ENCODE measurements at places on chromosomes 5 and 9.

DNA sequence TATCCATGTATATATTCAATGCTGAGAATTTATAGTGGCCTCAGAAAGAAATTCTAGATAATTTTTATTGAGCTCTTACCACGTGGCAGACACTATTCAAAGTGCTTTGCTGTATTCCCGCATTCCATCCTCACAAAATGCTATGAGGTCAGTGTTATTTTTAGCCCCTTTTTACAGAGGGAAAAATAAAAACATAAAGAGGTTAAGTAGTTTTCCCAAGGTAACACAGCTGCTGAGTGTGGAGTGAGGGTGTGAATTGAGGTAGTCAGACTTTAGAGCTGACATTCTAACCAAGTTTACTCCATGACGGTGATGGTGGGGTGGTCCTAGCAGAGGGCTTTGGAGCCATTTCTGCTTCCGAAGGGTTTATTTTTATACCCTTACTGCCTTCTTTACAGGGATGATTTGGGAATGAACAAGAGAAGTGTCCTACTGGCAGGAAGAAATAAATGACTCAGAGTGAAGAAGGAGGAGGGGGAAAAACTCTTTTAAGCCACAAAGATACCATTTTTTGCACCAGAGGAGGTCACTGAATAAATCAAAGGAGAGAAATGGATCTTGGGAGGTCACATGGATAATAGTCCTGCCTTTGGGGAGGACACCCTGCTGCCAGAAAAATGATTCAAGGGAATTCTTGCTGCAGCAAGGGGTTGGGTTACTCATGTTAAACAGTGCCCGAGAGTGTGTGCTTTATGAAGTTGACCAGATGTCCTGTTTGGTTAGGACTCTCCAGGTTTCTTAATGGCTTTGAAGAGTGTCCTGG, 76.1 kb downstream of the HMHB1 start:
- peak; percentile 78 for DNase-seq

- no peak for DNase-seq
These were observed 116.2 kb upstream of the TBCA start for GRCh38 chr5:77892061-77893010.

- DNase-seq = no peak
These were observed 37.5 kb upstream of the ZFYVE16 start for GRCh38 chr5:80370390-80370789.

GRCh38 chr9:109134167-109134578, 14.4 kb upstream of the TMEM245 start:
- no peak for DNase-seq

- no peak for DNase-seq
These were observed 19.8 kb upstream of the NSD1 start for GRCh38 chr5:177113566-177114424.

DNA sequence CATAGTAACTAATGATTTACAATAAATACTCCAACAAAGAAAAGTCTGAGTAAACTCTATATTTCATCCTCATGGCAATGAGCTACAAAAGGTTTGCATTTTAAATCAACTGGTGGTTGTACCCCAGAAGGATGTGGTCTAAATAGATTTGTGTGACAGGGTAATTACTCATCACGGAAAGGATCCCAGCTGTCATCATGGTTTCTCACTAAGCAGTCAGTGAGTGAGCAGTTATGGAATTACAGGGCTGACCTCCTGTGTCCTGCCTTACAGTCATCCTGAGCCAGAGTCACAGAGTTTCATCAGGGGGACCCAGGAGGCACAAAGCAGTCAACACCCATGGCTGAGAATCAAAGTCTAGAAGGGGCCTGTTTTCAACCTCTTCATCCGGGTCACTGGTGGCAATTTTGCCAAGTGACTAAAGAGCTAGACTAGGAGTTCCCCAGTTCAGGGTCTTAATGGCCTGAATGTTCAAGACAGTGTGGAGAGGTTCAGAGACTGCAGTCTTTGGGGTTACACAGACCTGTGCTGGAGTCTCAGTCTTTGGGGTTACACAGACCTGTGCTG, 210.7 kb upstream of the SLC24A2 start:
- peak; percentile 58 for DNase-seq

GRCh38 chr5:74152136-74152535, 488.4 kb downstream of the ENC1 start:
- no peak for DNase-seq

- no peak for DNase-seq
These were observed 223.7 kb upstream of the MSX2 start for GRCh38 chr5:174500636-174501035.

DNA sequence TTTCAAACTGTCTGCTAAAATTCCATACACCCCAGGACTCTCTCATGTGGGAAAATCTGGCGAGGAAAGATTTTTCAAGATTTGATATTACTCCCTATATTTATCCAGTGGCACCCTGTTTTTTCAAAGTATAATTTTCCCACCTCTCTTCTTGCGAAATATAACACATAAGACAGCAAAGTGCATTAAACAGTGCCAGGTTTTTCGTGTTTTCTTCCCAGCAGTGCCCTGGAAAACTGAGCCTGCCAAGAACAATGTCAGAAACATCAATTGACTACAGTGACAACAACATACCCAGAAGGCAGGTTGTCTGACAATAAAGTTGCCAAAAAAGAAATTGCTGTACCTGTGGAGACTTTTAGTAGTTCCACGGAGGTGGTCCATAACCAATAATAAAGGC, 545.0 kb upstream of the ZNF608 start:
- DNase-seq = no peak

GRCh38 chr9:98888801-98889421, 54.8 kb upstream of the COL15A1 start:
- DNase-seq = no peak

- peak; percentile 65 for DNase-seq
These were observed at the start of the genes MBLAC2 and POLR3G for GRCh38 chr5:90474235-90475107. TSS of gene MBLAC2 (minus strand) at chr5:90474771. CDS start at chr5:90474292, 479 bp downstream. TSS of gene POLR3G (plus strand) at chr5:90474864. CDS start at chr5:90485568, 10,704 bp downstream.

DNA sequence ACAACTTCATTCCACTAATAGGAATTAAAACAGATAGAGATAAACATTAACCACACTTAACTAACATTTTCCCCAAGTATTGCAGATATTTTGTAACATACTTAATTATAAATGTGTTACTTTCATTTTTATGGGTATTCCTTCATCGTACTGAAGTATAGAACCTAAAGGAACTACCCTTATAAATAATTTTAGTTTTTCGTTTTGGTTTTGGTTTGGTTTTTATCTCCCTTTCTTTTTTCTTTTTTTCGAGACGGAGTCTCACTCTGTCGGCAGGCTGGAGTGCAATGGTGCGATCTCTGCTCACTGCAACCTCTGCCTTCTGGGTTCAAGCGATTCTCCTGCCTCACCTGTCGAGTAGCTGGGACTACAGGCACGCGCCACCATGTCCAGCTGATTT, 60.1 kb upstream of the LMNB1 start:
- no peak for DNase-seq

DNA sequence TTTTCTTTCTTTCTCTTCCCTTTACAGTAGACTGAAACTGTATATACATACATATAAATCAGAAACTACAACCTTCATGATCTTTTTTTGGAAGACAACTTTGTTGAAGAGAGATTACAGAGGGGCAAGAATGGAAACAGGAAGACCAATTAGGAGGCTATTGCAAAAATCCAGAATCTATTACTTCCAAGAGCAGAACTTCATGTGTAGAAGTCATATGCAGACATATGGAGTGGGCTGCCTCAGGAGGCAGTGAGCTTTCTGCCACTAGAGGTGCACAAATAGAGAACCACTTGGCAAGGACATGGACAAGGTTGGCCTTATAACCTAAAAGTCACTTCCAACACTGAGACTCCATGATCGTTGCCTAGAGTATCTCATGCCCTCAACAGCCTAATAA, 157.8 kb upstream of the NR4A3 start:
- DNase-seq = no peak

- DNase-seq = no peak
These were observed 28.4 kb upstream of the MVB12B start for GRCh38 chr9:126298063-126298801.

- peak; percentile 35 for DNase-seq
These were observed 74.8 kb downstream of the SLF1 start for GRCh38 chr5:94693043-94693822.

DNA sequence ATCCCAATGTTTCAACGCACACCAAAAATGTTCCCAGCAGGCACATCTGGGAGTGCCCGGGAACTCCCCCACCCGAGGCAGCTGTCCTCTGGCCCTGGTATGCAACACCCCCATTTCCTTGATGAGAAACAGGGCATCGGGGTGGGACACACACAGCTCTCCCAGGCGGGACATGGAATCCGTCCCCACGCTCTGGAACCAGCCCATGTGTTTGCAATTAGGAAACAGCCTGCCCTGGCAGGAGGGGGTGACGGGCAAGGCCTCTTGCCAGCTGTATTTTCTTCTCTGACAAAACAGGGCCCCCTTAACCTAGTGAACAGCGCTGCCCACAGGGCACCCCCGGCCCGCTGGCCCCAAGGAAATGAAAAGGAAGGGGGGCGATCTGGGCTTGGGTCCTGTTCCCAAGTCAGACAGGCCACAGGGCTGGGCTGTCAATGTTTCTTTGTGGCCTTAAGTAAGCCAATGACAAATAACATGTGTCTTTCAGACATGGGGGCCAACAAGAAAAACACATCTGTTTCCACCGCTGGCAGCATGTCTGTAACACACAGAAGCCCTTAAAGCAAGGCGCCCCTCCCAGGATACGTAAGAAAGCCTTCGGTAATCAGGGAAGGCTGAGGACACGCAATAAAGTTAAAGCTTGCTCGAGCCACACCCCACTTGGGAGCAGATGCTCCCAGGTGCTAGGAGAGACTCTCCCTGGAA, 125.3 kb downstream of the ROR2 start:
- no peak for DNase-seq

- no peak for DNase-seq
These were observed 10.8 kb upstream of the SLC9A3 start for GRCh38 chr5:534743-535671.

DNA sequence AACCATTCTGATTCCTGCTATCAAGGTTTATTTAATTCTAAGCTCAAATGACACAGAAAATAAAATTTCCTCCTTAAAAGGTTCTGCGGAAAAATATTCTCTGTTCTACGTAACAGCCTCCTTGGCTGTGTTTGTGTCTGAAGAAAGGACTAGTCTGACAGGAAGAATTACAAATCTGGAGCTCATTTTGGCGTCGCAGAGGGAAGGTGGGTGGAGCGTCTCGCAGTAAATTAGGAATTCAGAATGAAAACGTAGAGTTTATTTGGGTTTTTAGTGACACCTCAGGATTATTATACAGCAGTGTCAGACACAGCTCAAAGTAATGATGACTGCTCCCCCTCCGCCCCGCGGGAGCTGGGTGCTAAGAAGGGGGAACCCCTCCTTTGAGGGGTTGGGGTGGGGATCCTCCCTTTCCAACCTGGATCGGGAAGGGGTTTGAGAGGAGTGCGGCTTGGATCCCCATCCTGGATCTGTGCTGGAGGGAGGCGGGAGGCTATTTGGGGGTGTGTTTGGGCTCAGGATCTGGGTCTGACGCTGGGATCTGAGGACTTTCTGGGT, 933 bp upstream of the TGFBR1 start:
- DNase-seq = no peak

DNA sequence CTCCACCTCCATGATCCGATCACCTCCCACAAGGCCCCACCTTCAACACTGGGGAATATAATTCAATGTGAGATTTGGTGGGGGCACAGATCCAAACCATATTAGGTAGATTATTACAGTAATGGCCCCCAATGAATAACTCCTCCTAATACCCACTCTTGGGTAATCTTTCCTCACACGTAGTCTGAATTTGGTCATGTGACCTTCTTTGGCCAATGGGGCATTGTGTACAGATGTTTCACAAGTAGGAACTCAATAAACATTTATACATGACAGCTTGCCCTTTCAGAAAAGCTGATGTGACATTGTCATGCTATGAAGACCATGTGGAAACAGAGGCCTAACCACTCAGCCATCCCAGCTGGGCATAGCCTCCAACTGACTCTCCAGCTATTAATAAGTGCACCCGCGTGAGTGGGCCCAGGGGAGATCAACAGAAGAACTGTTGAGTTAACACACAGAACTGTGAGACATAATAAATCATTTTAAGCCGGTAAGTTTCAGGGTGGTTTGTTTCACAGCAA, 10.6 kb downstream of the GPR150 start:
- no peak for DNase-seq

DNA sequence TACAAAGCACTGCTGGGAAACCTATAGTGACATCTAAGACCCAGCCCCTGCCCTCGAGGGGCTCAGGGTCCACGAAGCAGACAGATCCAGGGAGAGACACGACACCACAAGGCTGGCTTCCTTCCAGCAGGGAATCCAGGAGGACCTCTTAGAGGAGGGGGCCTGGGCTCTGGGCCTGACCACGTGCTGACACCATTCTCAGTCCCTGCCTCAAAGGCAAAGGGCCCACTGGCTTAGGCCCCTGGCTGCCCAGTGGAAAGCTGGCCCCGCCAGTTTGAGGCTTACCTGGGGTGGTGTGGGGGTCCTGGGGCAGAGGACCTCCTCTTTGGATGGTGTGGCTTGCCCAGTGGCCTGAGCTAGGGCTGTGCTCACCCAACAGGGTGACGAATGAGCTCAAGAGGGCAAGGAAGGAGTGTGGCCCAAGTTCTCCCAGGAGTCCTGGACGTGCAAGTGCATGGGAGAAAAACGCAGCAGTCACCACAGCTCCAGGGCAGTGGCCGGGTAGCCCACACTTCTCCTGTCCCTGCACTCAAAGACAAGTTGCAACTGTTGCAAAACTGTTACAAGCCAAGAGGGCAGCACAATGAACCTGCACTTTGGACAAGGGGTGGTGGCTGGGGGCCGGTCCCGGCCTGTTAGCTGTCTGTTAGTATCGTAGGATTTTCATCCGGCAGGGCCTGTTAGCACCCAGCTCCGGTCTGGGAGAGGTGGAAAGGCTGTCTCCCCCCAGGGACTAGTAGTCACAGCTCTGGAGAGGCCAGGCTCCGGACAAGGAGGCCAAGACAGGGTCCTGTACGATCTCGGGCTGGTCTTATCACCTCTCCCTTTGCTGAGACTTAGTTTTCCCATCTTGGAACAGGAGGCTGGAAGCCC, 1.5 kb upstream of the SARDH start:
- no peak for DNase-seq

- DNase-seq = no peak
These were observed 30.5 kb upstream of the CKMT2 start for GRCh38 chr5:81202655-81203054.

DNA sequence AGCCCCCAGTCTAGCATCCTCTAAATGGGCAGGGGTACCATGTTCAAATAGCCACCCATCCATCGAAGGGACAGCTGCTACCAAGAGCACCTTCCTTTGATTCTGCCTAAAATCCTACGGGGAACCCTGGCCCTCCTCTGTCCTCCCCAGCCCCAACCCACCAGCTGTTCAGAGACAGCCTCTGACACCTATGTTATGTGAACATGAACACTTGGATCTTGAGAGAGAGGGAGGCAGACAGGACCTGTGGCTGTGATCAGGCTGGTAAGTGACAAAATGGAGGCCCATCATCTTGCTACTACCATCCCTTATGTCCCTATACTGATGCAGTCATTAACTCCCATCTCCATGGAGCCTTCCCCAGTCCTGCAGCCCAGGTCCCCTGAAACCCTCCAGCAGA, 8.2 kb downstream of the SLC23A1 start:
- no peak for DNase-seq

DNA sequence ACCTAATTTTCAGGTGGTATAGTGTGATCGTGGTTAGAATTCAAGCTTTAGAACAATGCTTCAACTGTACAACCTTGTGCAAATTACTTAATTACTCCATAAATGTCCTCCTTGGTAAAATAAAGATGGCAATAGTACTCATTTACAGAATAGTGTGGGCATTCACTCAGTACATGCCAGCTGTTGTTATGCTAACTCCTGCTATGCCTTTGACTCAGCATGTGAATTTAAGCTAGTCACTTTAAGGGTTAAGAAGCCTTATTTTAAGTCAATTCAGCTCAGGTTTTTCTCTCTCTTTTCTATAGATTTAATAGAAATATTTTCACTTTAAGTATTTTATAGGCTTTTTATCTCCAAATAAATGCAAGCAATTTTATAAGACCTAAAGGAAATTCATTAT, 335.6 kb upstream of the ITGA1 start:
- no peak for DNase-seq

- DNase-seq = no peak
These were observed 13.7 kb upstream of the FBP2 start for GRCh38 chr9:94607423-94607691.
